ENCODE measurements at places on chromosomes 7 and 10.
A peak's percentile ranks its signal among the peaks of the same experiment; 100 is the strongest.

DNA sequence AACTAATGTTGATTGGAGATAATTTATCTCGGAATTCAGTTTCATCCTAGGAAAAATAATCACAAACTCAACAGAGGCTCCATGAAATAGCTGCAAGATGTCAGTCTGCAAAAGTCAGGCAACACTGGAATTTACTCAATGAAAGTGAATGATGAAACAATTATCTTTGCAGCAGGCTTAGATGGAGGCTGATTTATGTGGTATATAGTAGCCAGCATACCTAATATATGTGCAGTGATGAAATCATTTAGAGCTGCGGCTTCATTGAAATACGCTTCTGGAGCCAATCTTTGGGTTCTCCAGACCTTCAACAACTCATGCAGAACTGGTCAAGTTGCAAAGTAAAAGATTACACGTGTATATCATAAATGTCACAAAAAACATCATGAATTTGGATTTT lies 113.3 kb downstream of the ITGA8 start:
- DNase-seq = no peak

DNA sequence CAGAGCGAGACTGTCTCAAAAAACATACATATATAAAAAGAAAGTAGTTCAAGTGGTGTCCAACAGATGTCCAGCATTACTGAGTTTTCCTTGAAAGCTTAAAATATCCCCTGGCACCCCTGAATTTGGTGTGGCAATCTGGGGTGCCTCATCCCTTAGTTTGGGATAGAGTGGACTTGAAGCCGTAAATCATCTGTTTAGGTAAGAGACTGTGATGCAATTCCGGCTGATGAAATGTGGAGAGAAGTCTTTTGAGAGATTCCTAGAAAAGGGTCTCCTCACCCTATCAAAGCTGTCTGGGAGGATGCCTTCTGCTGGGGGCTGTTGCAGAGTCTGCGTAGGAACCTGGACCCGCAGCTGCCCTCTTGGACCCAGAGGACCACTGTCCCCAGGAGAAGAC lies 408.0 kb downstream of the RPS24 start:
- no peak for DNase-seq

GRCh38 chr7:141362580-141363435 lies 188.4 kb upstream of the AGK start:
- DNase-seq = no peak

GRCh38 chr10:96509017-96509641 lies 4.6 kb downstream of the TLL2 start:
- DNase-seq = no peak

DNA sequence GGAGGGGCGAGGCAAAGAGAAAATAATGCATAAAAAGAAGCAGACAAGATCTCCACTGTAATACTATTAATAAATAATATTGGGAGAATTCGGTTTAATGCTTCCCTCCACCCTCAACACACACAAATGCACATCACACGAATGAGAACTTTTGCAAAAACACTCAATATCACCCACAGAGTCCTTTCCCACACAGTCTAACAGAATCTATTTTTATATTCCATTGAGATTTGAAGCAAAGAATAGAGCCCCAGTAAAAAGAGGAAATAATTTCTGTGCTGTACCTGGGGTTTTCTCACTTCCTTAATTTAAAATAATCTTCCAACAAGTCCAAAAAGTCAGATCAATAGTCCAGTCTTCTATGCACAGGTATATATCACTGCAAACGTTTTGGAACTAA lies 17.0 kb downstream of the PIK3AP1 start:
- no peak for DNase-seq

- no peak for DNase-seq
Observed at GRCh38 chr7:88218836-88219605, 817 bp downstream of the SRI start.

DNA sequence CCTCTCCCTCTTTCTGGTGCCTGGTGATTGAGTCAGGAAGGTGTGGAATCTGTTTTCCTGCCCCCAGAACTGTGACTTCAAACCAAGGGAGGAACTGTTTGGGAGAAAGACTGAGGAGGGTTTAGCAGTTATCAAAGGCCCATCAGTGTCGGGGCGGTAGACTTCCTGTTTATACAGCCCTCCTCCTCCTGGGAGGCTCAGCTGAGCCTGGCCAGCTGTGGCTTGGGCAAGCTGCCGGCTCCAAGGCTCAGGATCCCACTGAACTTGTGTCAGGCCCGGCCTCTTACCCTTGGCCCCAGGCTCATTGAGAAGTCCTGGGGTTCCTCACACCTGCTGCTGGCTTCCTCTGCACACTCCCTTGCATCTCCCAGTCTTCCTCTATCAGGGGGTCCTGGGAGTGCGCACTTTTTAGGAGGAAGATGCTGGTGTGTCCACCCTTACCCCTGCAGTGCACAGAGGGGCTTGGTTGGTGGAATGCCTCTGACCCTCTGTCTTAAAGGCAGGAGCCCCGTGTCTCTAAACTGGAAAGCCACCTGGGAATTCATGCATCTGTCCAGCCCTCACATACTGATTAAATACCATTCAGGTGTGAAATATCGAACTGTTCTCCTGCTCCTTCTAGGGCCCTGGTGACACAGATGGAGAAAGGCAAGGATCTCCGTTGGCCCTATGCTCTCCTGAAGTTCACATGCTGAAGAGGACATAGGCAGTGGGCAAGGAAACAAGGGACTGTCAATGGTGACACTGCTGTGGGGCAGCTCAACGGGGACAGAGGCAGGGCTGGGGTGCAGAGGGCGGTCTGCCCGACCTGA lies 32.4 kb downstream of the CXCL12 start:
- no peak for DNase-seq

- peak; percentile 54 for DNase-seq
Observed at GRCh38 chr10:125160856-125161706, 718 bp upstream of the CTBP2 start.

DNA sequence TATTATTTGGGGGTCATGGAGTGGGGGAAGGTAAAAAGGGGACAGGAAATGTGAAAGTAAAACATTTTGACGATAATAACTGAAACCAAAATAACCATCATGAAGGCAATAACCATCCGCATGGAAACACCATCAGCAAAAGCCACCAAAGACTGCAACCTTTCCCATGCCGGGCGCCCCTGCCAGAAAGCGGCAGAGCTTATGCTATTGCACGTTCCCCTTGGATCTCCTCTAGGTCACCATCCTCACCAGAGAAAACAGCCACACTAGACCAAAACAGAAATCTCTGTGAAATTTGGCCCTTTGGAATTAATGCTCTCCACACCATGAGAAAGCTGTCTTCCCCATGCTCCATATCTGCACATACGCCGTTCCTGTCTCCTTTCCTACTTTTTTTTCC lies 31.1 kb downstream of the DRGX start:
- DNase-seq = no peak

- no peak for DNase-seq
Observed at GRCh38 chr10:3477683-3478082, 305.1 kb upstream of the PITRM1 start.

DNA sequence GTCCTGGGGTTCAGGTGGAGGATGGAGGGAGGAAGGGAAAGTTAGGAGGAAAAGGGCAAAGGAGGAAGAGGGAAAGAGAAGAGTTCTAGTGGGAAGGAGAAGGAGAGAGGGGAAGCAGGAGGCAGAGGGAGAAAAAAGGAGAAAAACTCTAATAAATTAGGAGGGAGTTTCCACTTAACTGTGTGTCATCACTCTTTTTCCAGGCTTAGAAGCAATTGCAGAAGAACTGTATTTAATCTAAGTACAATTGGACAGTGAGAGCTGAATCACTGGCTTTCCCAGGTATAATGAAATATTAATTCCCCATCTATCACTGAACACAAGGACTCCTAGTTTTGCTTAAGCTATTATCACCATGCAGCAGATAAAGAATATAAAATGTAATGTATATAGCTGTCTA lies 76.8 kb downstream of the CREB3L2 start:
- no peak for DNase-seq

DNA sequence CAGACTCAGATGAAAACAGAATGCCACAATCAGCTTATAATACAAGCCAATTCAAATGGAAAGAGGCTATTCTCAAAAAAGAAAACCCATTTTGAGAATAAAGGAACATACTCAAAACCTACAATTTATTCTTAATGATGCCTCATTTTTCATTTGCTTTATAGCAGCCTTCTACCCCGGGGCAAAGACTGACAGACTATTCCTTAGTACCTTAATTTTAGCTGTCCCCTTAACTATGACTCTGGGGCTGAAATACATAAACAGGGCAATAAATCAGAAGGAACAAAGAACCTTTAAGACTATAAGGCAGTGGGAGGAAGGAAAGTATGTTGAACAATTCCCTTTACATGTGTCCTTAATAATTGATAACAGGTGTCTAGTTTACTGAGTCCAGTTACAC lies 76.8 kb downstream of the TMEM106B start:
- DNase-seq = no peak

DNA sequence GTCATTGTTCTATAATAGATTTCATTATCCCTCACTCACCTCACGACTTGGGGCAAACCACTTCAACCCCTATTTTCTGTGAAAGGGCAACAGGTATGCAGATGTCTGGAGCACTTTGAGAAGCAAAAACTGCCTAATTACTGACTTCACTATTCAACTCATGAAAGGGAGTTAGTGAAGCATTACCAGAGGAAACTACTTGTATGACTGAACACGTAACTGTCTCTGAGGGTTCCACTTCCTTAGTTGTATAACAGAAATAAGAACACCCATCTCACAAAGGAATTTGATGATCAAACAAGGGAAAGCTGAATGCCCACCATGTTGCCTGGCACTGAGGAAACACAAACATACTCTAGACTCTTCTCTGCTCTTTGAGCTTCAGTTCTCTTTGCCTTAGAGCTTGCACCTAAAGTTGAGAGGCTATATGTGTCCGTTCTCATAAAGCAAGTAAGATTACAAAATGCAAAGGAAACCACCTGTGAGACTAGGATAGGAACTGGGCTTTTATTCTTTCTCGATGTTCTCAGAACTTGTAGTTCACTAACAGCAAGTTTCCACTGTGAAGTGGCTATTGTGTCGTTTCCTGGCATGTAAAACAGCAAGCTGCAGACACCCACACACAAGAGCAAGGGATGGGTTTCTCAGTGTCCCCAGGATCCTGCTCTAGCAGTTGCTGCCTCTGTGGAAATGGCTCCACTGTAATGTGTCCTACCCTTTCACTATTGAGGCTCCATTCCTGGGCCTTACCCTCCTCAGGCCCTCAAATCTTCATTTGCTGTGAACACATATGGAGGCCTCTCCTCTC lies 2.6 kb downstream of the TMEM243 start:
- peak; percentile 7 for DNase-seq

DNA sequence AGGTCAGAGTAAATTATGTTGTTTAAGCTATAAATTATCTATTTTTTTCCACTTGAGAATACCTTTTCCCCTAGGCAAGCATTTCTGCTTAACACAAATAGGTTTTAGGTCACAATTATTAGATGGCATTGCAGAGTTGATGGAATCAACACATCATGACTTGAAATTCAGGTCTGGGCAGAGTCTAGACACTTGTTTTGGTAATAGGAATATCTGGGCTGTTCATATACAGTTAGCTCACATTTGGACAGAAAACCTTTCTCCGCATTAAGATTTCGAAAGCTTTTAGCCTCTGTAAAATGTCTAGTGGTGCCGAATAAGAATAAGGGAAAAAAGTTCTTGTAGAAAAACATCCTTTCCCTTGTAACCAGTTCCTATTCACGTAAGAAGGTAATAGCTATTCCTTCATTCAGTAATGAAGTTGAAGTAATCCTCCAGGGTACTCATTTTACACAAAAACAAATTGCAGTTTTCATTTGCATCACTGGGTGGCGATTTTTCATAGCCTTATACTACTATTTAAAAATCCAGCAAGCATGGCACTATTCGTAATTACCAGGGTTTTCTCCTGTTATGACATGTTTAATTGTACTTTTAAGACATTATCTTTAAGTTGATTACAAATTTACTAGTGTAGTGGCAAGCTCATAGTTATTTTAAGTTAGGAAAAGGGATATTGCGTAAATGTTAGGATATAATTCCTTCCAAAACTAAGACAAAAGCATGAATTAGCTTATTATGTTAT lies 37.0 kb downstream of the RPA3 start:
- no peak for DNase-seq

GRCh38 chr10:43124094-43124521 lies 14.1 kb upstream of the CSGALNACT2 start:
- no peak for DNase-seq

- DNase-seq = no peak
Observed at GRCh38 chr10:112961609-112962008, 11.6 kb downstream of the TCF7L2 start.

DNA sequence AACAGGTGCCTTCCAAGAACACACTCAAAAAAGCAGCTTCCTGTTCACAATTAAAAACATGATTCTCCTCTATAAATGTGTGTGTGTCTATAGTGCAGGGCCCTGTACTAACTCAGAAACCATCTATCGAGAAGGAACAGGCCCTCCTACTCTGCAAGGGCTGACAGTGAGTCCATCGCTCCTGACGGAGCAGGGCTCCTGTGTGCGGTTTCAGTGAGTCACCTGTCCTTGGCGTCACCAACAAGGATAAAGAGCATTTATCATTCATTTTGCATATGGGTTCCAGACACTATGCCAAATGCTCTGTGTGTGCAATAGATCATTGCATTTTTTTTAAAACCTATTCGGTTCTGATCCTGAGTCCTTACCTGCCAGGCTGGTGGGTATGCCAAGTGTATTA lies 63.7 kb downstream of the TACC2 start:
- no peak for DNase-seq

GRCh38 chr7:20778063-20778721 lies 8.5 kb downstream of the SP8 start:
- peak; percentile 42 for DNase-seq

GRCh38 chr10:32940321-32941301 lies 17.4 kb downstream of the ITGB1 start:
- no peak for DNase-seq

- no peak for DNase-seq
Observed at GRCh38 chr10:43678654-43679053, 30.0 kb upstream of the ZNF32 start.

DNA sequence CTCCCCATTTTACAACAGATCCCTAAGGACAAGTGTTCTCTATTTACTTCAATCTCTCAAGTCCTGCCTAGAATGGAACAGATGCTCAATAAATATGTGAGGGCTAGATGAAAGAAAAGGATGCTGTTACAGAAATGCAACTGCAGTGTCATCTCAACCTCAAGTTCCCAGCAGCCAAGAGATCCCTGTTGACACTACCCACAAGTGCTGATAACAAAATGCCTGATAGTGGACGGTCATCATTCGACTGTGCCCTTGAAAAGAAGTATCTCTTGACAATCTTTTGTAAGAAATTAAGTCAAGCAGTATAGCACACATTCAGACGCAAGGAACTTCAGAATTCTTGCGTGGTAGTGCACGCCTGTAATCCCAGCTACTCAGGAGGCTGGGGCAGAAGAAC lies 133.2 kb downstream of the PARD3 start:
- no peak for DNase-seq

DNA sequence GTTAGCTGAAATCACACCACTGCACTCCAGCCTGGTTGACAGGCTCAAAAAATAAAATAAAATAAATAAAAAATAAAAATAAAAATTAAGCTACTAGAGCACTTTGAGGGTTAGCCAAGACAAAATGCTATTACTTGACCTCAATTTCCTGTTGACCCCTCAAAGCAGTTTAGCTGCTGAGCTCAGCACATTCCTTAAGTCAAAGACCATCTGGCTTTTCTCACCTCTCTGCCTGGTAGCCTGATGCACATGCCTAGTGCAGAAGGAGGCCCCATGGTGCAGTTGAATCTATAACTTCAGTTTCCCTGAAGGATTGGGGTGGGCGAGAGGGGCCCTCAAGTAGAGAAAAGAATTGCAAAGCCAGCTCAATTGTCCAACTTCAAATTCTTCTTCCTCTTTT lies 211.1 kb upstream of the GALNT17 start:
- DNase-seq = no peak
